Right renal pelvis (tissue), 4 donors: ENCODE measurements at places on chromosomes 1 and 21. TPM values are rescaled to one million over a fixed set of nuclear protein-coding genes. Genes with fewer than 3 reads are reported as not detected.

Gene CHIA
- not detected for polyA plus RNA-seq

Gene SDE2
- polyA plus RNA-seq: 26.7 TPM

Gene SLC2A5
- polyA plus RNA-seq: 1.8 TPM

GRCh38 chr1:7572654-7573152 lies 198.4 kb upstream of the VAMP3 start:
- no peak for DNase-seq

- DNase-seq: no peak
Measured at GRCh38 chr1:185291159-185291558, 25.9 kb downstream of the IVNS1ABP start.

GRCh38 chr1:168664069-168664834 lies 64.8 kb downstream of the DPT start:
- DNase-seq: no peak

GRCh38 chr1:27724961-27725373 lies 794 bp upstream of the FAM76A start:
- no peak for DNase-seq

Gene RPE65
- 0.08 TPM for polyA plus RNA-seq

Gene HSD3B1
- 0.43 TPM for polyA plus RNA-seq

GRCh38 chr1:241375886-241376285 lies 18.9 kb upstream of the RGS7 start:
- DNase-seq: no peak
